ENCODE measurements at places on chromosomes 5 and 9.

DNA sequence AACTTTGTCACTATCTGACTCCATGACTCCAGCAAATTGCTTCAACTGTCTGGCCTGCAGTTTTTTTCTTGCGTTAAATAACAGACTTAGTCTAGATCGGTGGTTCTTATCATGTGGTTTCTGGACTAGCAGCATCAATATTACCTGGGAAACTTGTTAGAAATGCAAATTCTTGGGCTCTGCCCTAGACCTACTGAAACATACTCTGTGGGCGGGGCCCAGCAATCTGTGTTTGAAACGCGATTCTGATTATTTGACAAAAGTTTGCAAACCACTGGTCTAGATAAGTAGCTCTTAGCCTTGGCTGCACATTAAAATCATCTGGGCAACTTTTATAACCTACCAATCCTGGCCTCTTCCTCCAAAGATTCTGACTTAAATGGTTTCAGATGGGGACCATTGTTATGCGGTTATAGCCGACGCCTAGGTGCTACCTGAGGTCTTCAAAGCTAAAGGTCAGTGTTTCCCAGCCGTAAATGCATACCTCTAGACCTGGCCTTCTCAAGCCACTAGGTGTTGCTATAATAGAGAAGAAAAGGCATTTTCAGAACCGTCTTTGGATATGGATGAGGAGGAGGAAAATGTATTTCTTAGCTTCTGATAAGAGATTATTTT lies 74.0 kb downstream of the C9orf85 start:
- no peak for DNase-seq

DNA sequence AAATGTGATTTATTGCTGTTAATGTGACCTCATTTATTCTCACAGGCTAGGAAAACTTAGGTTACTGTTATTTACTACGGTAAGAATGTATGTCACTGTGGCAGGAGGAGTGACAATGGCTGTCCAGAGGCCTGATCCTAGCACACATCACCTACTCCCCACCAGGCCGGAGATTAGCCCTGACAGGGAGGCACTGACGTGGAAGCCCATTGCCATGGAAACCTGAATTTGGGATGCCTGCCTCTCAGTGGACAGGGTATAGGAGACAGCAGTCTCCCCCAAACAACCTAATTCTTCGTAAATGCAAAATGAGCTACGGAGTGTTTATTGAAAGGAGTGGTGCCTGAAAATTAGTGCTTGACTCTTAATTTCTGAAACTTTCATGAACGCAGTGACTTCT lies 87.6 kb upstream of the SMARCA2 start:
- no peak for DNase-seq

DNA sequence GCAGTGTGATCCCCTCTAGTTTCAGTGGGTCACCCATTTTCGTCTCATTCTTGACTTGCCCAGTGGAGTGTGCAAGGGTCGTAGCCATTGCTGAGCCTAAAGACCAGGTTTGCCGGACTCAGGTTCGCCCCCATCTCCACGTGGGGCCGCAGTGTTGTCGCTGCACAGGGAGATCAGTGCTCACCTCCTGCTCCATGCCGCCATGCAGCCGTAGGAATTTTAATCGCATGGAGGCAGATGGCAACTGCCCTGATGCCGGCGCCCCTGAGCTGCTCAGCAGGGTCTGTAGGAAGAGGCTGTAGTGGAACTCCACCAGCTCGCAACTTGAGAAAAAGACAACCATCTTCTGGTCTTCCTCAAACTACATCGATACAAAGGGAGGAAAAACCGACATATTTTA lies 24.1 kb downstream of the DDX31 start:
- no peak for DNase-seq

DNA sequence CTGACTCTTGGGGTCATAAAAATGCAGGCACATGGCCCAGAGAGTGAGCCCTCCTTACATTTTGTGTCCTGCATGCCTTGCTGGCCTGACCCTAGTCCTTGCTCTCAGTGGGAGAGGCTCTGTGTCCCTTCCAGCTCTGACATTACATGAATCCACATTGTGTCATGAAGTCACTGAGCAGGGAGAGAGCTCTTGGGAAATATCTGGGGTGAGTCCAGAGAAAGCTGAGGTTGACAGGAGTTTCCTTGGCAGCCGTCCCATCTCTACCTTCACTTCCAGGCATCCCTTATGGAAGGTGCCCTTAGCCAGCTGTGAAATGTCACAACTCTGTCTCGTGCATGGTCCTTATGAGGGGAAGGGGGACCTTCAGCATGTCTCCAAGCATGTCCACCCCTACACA lies 41.0 kb downstream of the FAT2 start:
- DNase-seq, result no peak

DNA sequence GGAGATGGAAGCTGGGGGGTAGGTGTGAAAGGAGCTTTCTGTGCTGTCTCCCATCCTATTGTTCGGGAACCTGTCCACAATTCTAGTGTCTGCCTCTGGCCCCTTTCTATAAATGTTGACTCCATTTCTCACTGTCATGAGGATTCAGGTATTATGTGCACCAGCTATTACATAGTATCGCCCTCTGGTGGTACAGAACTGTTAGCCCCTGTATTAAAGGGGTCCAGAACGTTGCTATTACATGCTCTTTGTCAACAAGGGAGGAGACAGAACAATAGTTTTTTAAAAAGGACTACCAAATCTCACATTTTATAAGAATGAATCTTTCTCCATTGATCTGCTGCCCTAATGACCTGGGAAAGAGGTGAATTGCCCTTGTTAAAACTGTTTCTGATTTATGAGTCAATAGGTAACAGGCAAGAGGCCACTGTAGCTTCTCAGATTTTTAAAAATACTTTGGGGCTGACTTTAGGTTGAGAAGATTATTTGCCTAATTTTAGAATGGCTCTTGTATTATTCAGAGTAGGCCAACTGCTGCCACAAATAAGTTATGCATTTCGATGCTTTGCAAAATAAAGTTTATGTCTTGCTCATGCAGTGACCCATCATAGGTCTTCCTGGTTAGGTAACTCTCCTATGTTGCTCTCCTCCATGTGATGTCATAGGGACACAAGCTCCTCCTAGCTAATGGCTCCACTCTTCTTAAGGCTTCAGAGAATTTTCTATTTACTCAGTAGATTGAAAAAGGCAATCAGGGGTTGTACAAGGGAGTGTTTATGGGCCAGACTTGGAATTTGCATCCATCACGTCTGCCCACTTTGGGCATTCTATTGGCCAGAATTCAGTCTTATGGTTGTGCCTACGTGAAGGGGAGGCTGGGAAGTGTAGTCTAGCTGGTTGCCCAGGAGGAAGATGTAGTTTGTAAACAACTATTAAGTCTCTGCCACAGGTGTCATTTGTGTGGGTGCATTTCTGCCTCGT lies 20.8 kb downstream of the DCANP1 start:
- DNase-seq, result no peak

GRCh38 chr9:73923796-73924195 lies 573.3 kb upstream of the RORB start:
- peak; percentile 40 for DNase-seq

GRCh38 chr9:34508951-34509350 lies 13.8 kb downstream of the ENHO start:
- DNase-seq, result no peak

GRCh38 chr9:86407022-86407421 lies 52.8 kb upstream of the TUT7 start:
- DNase-seq, result no peak

GRCh38 chr9:128416014-128416413 lies 4.6 kb upstream of the CERCAM start:
- no peak for DNase-seq

DNA sequence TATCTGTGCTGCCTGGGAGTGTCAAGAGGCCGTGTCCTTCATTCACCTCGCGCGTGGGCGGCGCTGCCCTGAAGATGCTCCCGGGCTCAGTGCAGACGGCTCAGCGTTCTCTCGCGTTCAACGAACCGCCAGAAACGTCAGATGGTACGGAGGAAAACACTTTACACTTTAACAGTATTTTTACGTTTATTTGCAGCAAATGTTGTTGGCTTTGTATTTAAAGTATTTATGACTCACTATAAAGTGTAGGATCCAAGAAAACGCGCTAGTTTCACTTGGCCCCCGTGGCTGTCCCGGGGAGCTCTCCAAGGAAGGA lies 544 bp upstream of the ERCC6L2 start:
- DNase-seq, result no peak

DNA sequence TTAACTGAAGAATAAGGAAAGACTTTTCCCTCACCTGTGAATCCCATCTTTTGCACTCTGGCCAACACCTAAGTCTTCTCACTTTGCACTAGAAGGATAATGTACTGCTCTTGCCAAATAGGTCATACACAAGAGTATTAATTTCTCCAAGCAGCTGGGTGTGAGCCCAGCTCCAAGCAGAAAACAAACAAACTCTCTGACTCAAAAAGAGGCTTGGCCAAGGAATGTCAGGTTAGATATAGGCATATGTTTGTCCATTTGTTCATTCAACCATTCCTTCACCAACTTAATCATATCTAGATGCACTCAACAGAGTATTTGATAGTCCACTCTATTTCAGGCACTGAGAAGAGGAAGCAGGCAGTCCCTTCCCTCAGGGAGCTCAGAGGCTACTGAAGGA lies 84.4 kb downstream of the HTR4 start:
- no peak for DNase-seq

- no peak for DNase-seq
Measured at GRCh38 chr9:105244734-105245028, 230 bp downstream of the SLC44A1 start.

GRCh38 chr5:72063219-72063819 lies 44.0 kb upstream of the MAP1B start:
- DNase-seq, result no peak

- peak; percentile 82 for DNase-seq
Measured at GRCh38 chr5:163565931-163566608, 60.7 kb downstream of the MAT2B start.

DNA sequence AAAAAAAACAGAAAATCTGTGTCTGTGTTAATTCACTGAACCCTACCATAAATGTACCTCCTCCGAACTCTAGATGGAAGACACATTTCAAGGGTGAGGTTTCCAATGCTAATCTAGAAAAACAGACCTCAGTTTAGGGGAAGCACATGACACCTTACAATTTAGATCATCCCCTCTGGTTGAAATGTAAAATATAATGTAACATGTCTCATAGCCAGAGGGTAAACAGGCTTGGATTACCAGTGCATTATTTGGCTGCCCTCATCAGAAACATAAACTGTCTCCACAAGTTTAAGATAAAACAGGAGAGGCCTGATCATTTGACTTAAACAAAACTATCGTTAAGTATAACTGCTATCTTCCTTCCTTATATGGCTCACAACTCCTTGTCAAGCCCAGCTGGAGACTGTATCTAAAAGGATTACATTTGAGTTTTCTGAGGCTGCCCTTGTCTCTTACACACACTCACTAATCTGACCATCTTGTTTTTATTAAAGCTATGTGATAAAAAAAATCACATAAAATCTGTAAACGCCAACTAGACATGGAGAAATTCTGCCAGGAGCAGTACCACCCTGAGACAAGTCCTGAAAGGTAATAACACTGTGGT lies 105.7 kb downstream of the LURAP1L start:
- DNase-seq, result no peak

- DNase-seq, result peak; percentile 62
Measured at GRCh38 chr5:141758310-141758998, 76.4 kb upstream of the ARAP3 start.

DNA sequence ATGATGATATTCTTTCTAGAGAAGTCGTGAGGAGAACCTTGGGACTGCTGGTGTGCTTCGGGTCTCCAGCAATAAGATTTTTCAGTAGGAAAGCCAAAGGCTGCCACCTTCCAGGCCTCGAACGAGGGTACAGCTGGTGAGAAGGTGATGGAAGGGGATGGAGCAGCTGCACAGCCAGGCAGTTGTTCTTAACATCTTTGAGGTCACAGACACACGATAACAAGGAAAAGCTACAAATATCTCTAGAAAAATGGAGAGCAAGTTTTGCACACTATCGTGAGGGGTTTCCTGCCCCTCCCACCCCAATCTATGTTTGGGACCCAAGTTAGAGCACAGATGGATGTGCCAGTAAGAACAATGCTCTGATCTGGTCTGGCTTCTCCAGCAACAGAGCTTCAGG lies 6.8 kb upstream of the IL7R start:
- no peak for DNase-seq

DNA sequence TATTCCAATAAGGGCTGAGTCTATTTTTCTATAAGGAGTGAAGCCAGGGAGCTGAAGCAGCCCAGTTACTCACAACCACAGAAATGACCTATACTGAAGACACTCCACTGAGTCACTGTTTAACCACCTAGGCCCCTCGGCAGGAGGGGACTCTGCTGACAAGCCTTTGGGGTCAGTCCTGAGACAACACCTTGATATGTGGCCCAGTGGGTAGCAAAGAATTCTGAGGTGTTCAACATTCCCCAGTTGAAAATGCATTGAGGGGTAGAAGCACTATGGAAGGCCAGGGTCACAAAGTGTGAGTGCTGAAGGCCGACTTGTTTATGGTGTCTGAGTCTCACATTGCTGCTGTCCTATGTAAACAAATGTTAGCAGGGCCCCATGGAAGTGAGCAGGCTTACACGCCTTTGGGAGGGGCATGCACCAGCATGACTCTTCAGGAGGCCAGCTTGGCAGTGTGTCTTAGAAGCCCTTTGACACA lies 112.6 kb upstream of the NFIL3 start:
- DNase-seq, result no peak

- peak; percentile 74 for DNase-seq
Measured at GRCh38 chr5:77847814-77848290, 71.7 kb upstream of the TBCA start.

DNA sequence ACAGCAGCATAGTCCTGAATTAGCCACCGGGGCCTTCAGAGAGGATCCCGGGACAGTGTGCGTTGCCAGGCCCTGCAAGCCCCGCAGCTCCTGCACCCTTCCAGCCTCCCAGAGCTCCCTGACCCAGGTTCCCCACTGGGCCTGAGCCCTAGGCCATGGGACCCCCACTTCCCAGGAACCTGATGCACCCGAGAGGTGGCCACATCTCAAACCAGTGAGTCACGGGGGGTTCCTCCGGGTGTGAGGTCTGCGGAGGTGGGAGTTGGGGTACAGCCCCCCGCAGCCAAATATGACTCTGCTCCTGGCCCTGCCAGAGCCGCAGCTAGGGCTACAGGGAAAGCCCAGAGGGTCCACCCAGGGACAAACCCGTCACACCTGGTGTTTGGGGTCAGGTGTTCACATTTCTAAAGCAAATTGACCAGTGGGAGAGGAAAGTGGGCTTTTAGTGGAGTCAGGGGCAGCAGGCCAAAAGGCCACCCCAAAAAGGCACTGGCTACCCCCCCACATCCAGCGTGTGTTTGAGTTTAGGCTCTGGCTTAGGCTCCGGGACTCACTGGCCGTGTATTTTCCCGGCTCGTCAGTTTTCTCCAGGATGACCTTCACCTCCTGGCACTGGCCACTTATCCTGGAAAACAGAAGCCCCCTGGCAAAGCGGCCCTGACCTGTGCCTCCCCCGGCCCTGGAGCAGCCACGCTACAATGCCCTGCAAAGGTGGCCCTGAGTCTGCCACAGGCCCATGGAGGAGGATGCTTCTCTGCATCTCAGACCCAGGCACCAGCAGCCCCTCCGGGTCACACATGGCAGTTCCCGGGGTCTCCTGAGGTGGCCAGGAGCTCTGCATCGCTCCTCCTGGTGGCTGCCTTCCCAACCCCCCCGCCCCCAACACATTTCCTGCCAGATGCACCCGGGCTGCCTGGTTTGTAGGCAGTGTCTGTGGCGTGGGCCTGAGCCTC lies 17.4 kb upstream of the OBP2B start:
- DNase-seq, result no peak

GRCh38 chr9:99235069-99235468 lies 13.0 kb downstream of the SEC61B start:
- no peak for DNase-seq

GRCh38 chr5:68845131-68845530 lies 248.7 kb upstream of the SLC30A5 start:
- DNase-seq, result no peak

Measured in retina (tissue), 1 donor.